ENCODE measurements at places on chromosomes 5 and 9.
A peak's percentile ranks its signal among the peaks of the same experiment; 100 is the strongest.

DNA sequence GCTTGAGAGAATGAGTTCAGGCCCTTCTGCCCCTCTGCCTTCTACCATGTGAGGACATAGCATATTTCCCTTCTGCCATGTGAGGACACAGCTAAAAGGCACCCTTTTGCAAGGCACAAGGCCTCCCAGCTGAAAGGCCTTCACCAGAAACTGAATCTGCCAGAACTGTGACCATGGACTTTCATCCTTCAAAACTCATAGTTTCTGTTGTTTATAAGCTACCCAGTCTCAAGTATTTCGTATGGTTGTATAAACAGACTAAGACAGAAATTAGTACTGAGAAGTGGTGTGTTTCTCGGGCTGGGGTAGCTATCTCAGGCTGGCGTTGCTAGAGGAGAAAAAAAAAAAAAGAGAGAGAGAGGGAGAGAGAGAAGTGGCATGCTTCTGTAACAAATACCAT, 368.6 kb downstream of the DMRTA1 start:
- no peak for DNase-seq

DNA sequence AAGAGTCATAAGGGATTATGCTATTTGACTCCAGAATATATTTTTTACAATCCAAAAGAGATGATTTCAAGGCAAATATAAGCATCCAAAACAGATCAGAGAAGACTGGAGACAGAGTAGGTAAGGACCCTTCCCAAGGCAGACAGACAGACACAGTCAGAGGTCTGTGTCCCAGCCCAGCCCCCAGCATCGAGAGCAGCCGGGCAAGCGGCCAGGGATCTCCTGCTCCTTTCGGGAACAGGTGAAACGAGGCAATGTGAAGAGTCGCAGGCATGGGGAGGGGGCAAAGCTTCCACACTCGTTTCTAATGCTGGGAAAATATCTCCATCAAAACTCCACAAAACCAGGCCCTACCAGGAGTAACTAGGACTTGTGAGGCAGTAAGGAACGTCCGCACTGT, 5.8 kb downstream of the PAEP start:
- DNase-seq = no peak

DNA sequence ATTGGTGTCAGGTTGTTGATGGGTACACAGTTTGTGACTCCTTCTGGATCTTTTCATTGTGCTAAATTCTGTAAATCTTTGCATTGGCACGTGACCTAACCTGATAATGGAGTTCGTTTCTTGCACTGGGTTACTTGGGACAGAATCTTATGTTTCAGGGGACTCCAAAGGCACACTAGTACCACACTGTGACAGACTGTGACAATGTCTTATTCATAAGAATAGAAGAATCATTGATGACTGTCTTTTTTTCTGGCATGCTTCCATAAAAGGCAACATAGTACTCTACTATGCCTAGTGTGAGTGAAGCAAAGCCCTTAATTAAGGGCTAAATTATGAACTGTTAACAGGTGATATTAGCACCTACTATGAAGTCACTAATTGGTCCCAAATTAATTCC, 35.4 kb upstream of the RICTOR start:
- DNase-seq = no peak

- DNase-seq = no peak
Observed at GRCh38 chr5:116522356-116523136, 52.1 kb downstream of the SEMA6A start.

DNA sequence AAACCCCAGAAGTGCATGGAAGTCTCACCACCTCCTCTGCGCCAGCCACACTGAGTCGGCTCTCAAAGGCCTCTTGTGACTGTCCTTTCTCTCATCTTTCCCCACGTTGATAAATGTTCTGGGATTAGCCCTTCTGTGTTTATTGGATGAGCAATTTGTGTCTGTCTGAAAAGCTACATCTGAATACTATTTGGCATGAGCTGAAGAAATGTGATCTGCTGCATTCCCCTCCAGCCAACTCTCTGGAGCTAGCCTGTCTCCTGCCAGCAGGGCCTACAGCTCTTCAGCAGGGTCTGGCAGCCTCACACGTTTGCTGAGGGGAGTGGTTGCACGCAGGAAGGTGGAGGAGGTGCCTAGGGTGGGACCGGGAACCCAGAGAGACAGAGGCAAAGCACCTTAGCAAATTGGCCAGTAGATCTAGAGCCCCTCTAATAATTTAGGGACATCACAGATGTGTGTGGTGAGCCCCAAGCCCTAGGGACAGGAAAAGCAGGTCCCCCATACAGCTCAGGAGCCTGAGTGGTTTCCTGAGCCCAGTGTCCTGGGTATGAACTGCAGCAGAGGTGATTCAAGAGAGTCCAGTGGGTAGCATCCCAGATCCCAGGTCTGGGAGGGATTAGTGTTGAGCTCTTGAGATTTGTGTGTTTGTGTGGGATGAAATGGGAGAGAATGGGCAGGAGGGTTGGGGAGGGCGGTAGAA, 20.5 kb upstream of the B4GALT1 start:
- no peak for DNase-seq

DNA sequence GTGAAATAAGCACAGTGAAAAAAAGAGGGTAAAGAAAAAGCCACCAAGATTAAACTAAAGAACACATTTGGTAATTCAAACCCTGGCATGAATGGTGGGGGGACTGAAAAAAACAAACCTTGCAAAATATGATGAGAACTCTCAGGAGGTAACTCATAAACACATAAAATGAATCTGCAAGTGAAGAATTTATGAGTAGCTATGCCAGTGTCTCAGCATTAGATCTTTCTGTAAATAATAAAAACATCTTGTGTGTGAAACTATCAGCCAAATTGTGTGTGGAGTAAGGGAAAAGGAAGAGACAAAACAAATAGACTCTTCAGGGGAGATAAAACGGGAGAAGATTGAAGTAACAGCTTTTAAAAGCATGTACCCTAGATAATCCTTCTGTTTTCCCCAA, 129.6 kb upstream of the SPEF2 start:
- DNase-seq = no peak

DNA sequence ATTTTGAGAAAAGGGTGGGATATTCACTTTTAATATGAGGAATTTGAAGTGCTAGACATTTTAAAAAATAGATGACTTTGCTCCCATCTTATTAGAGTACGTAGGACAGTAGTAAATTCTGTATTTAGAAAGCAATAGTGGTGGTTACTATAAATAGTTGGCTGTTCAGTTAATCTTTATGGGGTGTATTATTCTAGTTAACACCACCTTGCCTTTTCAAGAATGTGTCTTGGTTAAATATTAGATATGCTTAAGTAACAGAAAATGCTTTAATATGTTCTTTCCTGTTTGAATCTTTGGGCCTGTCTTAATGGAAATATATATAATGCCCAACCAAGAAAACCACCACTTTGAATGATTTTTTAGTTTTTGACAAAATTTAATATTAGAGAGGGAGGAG, 608.7 kb upstream of the FAM174A start:
- DNase-seq = no peak

DNA sequence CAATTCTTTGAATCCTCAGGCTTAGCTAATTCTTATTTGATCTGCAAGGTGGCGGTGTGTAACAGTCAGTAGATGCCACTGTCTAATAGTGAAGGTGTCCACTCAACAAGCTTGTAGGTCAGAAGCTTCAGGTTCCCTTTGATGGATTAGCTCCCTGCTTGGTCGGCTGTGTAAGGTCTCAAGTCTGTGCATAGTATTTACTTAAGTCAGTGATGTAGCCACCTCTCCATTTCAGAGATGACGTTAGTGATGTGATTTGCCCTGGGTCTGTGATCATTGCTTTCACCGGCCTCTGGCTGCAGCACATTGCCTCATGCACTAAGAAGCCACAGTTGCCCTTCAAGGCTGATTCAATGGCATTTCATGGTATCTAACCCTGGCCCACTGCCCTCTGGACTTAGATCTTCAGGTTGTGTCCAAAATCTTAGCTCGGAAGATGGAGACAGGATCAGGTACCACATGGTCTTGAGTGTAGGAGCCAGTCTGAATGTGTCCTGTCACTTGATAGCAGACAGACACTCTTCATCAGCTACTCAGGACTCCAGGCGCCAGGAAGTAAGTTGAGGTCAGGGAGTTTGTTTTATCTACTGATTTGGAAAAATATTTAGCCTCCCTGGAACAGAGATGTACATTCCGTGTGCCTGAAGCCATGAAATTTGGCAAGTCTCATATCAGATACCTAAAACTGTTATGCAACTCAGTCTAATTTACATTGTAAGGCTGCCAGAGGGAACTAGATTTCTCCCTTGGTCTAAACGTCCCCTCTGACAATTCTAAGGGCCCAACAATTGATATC, 42.9 kb downstream of the SUB1 start:
- no peak for DNase-seq

GRCh38 chr9:32395510-32396216, 11.2 kb downstream of the ACO1 start:
- DNase-seq = no peak

DNA sequence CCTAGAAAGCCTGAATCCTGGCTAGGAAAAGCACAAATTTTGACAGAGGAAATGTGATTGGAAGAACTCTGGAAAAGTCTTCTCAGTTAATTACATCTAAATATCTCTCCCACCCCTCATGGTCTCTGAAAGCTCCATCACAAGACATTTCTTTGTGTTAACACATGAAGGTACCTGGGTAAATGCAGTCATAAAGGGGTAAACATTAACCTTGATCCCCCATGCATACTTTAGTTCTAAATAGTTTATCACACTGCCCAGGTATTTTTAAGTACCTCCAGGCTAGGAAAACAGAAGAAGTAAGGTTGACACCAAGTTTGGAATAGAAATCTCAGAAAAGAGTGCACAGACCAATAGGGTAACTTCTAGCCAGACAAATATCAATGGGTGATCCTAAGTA, 334.5 kb downstream of the PIK3R1 start:
- DNase-seq = no peak

DNA sequence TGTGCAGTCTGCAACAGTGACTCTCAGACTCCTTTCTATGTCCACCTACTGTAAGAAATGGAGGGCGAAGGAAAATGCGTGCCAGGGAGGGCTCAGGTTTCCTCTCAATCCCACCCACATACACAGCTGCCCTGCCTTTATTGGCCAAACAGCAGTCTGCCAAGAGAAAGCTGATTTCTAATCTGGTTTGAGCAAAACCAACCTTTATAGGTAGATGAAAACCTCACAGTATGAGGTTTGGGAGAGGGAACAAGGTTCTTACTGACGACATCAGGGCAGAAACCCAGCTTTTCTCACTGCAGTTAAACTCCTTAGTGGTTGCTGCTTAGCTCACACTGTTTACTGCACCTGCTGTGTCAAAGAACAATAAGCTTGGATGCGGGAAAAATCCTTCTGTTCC, 152.3 kb upstream of the KLF9 start:
- DNase-seq = no peak

- DNase-seq = peak; percentile 50
Observed at GRCh38 chr9:122263699-122264349, 816 bp downstream of the RBM18 start.

- no peak for DNase-seq
Observed at GRCh38 chr5:79843450-79844388, 147.3 kb downstream of the MTX3 start.

- no peak for DNase-seq
Observed at GRCh38 chr9:134995792-134996120, 78.0 kb upstream of the FCN1 start.

GRCh38 chr5:139104577-139105276, 93.4 kb downstream of the SIL1 start:
- DNase-seq = no peak

DNA sequence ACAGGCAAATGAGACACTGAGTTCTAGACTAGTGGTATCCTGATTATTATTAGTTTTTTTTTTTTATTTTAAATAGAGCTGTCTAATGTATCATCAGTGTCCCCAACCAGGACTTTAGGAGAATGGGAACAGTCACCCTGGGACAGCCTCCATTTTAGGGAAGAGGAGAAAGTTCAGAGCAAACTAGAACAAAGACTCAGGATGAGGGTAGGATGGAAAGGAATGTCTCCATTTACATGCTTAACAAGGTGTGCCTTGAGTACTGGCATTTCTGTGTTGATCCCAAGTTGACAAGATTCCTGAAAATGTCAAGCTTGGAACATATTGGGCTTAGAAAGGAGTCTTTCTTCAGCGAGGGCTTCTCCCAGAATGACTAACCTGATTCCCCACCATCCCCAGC, 223.5 kb downstream of the ARRDC3 start:
- no peak for DNase-seq

DNA sequence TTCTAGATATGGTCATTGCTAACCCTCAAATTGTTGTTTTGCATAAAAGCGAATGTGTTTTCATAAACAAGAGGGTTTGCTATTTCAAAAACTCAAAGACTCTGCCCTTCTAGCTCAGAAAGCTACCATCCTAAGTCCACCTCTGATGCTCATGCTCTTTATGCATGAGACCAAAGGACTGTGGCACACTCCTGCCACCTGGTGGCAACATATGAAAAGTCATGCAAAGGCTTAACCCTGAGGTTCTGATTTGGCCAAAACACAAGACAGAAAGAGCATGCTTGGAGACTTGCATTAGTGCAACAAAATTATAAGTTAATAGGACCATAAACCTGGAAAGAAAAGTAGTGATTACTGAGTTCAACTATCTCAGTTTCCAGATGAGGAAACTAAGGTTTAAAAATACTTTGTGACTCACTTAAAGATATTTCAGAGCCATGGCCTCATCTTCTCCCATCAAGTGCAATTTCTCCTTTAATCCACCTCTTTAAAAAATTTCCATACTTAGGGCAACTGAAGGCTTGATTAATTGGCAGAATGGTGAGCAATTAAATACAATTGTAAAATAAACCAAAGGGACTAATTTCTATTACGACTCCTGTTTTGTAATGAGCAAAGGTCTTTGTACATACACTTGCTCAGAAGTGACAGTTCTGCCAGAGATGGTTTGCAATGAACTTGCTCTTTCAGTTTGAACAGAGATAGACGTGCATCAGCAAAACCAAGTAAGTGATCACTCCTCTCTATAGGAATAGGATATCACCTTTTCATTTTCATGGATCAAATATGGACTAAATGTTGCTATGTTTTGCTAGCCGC, 110.7 kb upstream of the RAD23B start:
- peak; percentile 71 for DNase-seq

GRCh38 chr9:120889606-120890271, 12.8 kb upstream of the PHF19 start:
- no peak for DNase-seq

- no peak for DNase-seq
Observed at GRCh38 chr5:31133488-31133887, 60.0 kb upstream of the CDH6 start.

All from stimulated activated effector memory CD8-positive, alpha-beta T cell treated with anti-CD3 and anti-CD28 coated beads, Interleukin-12 subunit alpha, Interleukin-12 subunit beta, amount 100 ng/mL, for 72 hours (primary cell).